ENCODE measurements at places on chromosomes 1 and 21.

DNA sequence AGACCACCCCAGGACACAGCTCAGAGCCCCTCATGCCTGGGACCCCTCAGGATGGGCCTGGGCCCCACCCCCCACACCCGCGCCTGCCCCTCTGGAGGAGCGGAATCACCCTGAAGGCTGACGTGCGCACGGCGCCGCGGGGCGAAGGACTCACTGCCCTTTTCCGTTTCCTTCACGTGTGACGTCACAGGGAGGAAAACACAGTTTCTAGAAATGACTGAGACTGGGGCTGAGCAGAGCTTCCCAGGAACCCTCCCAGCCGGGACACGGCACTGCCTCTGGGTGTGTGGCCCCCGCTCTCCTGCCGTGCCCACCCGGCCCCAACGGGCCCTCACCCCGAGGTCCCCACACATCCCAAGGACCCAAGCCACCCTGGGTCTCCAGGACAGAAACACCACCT is 5.4 kb upstream of the TNFRSF4 start:
- DNase-seq: no peak

- DNase-seq: no peak
Measured at GRCh38 chr1:108592030-108592759, 32.3 kb downstream of the EEIG2 start.

DNA sequence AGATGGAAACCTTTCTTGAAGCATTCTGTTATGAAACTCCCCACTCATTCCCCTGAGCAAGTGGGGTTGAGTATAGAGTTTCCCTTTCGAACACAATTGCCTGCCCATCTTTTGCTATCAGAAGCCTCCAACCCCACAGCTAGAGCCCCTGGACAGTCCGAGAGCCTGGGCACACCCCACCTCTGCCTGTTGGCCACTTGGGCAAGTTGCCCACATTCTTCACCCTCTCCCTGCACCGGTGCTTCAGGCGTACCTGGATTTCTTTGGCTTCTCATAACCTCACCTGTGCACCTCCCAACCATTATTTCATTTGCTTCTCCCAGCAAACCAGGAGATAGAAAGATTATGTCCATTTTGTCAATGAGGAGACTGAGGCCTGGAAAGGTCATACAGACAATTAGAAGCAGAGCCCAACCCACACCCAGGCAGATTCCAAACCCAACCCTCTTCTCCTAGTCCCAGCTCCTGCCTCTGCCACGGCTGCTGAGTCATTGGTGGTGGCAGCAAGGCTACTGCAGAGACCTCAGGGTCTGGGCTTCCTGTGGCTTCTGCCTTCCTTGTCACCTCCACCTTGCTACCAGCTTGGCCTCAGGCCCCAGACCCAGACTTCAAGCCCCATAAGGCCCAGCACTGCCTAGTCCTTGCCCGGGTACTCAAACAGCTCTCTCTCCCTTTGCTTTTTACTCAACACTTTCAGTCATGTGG is 118.7 kb upstream of the ZBTB40 start:
- no peak for DNase-seq

DNA sequence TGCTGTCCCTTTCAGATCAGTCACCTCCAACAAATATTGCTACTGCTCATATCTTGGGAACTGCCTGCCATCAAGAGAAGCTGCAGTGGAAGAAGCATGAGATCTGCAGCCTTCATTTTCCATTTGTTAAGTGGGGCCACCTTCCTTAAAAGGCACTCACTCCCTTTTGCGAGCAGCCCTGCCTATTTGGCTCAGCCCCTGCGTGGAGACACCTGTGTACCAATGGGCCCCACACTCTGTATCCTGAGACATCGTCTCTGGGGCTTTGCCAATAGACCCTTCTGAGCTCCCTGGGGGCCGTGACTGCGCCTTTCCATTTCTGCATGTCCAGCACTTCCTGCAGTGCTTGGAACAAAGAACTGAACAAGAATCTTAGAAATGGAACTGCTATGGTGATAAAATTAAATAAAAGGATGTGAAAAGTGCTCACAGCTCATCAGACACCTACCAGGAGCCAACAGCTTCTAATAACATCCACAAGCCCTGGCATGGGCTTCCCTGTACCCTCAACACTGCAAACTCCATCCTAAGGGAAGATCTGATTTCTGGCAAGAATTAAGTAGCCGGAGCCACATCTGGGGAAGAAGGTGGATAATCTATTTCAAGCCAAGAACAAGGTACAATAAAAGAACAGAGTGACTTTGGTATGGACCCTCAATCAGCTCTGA is 36.7 kb downstream of the PARP1 start:
- no peak for DNase-seq

DNA sequence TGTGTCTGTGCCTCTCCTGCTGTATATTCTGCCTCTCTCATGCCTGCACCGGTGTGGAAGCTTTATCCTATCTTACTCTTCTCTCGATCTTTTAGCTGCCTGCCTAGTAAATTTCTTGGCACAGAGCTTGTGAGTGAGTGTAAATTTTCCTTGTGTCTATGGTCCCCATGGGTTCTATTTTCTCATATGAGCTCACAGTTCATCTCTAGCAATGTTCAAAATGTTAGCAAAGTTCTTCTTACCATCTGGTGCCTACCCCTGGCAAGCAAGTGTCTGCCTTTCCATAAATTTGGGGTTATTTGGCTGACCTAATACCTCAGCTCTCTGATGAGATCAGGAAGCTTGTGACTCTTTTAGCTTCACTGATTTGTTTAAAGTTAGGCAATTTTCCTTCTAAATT is 572.1 kb upstream of the BRINP3 start:
- no peak for DNase-seq

DNA sequence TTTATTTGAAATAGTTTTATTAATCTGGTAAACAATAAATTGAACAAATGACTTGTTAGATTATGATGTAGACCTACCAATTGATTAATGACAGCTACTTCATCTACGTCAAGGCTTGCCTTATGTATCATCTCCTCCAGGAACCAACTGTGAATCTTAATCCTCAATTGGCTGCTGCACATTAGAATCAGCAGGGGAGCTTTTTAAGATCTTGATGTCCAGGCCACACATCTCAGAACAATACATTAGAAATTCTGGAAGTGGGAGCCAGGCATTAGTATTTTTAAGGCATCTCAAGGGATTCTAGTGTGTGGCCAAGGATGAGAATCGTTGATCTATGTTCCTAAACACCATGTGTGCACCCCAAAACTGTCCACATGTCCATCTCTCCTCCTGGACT is 52.0 kb upstream of the LYPLAL1 start:
- DNase-seq: no peak

DNA sequence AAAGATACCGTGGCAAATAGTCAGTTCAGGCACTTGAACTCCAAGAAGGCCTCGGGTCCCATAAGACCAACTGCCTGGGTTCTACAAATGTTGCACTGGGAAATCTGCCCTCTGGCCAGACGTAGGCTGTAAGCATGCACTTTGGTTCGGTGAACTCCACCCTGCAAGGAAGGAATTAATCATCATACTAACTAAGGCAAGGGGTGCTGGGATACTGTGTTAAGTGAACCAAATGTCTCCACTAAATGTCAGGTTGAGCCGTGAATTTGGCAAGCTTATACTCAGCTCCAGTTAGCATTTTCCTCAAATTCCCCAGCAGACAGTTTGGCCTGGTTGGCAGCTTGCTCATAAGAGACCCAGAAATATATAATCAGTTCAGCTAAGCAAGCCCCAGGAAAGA is 385.9 kb downstream of the GPATCH2 start:
- DNase-seq: no peak

DNA sequence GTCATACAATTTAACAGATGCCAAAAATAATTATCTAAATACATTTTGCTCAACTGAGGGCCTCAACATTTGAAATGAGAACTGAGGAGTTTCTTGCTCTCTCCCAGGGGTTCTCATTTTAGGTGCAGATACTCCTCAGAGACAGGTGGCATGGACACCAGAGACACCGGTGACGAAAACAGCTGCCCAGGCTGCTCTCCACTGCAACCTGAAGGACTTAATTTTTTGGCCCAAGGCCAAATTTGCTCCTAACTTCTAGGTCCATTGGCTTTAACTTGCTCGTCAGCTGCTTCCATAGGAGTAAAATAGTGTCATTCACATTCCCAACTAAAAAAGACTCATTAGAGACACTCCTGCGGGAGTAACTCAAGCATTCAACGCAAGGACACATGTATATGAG is 87.0 kb downstream of the NRIP1 start:
- DNase-seq: no peak

DNA sequence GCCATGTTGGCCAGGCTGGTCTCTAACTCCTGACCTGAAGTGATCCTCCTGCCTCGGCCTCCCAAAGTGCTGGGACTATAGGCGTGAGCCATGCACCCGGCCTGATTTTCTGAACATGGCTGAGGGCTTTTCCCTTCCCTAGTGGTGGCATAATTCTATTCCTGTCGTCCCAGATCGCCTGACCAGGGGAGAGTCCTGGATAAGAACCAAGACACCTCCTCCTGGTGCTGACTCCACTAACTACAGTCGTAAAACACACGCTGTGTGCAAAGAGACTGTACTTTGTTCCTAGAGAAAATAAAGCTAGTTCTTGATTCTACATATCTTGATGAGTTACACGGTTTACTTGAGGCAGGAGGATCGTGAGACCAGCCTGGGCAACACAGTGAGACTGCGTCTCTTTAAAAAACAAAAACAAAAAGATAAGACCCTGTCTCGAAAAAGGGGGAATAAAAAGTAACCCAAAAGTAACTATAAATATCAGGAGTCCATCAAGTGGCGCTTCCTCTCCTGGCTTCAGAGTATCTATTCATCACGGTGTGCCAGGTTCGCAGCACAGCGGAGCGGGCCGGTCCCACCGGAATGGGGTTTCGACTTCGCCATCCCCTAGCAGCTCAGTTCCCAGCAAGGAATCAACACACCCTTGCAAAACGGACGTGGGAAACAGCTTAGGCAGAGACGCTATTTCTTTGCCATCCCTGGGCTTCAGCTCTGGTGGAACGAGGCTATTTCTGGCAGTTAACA is 973 bp downstream of the SDF4 start:
- DNase-seq: no peak

DNA sequence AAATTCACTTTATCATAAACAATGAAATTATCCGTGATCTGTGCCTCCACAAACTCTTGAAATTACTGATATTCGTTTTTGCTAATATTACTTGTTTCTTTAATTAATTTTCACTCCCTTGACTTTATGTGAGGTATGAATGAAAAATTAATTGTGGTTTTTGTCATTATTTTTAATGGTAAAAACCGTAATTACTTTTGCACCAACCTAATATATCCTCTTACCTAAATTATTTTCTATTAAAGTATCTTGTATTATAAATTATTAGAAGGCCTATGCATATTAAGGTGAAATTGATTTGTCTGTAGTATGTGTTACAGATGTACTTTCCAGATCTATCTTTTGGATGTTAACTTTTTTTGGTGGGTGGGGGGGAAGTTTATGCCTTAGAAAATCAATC is 315.9 kb downstream of the KCTD3 start:
- no peak for DNase-seq

- DNase-seq: no peak
Measured at GRCh38 chr1:182617734-182618351, 13.7 kb upstream of the RGS16 start.

DNA sequence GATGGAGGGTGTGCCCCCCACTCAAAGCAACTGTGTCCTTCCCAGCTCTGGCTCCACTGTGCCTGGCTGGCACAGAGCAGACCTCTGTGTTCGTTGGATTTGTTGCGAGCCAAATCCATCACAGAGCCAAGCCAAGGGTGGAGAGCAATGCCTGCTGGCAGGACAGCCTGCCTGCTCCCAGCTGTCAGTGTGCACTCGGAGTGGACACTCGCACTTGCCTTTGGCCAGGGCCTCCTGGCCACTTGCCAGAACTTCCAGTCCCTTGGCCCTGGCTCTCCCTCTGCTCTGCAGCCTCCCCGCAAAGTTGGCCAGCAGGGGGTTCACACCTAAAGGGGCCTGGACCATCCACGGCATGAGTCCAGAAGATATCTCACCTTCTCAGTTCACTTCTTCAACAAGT is 16.4 kb downstream of the HEYL start:
- no peak for DNase-seq

DNA sequence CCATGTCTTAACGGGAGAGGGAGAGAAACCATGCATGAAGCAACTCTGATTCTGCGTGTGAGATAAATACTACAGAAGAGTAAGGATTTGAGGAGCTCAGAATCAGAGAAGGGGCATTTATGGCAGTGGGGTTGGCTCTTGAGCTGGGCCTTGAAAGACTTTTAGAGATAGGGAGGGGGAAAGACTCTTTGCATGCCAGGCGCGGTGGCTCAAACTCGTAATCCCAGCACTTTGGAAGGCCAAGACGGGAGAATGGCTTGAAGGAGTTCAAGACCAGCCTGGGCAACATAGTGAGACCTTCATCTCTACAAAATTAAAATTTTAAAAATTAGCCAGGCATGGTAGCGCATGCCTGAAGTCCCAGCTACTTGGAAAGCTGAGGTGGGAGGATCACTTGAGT is 672 bp downstream of the ARMH1 start:
- peak; percentile 25 for DNase-seq

DNA sequence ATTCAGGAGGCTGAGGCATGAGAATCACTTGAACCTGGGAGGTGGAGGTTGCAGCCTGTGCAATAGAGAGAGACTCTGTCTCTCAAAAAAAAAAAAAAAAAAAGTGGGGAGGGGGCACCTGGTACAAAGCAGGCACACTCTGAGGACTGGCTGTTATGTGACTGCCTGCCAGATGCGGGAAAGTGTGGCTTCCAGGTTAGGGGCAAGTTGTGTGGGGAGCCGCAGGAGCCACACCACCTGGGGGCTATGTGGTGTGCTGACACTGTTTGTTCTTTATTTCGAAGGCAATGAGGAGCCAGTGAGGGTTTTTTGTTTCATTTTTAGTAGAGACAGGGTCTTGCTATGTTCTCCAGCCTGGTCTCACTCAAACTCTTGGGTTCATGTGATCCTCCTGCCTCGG is 5.7 kb downstream of the THEMIS2 start:
- DNase-seq: no peak

- DNase-seq: no peak
Measured at GRCh38 chr1:20377516-20378270, 87.0 kb downstream of the VWA5B1 start.

DNA sequence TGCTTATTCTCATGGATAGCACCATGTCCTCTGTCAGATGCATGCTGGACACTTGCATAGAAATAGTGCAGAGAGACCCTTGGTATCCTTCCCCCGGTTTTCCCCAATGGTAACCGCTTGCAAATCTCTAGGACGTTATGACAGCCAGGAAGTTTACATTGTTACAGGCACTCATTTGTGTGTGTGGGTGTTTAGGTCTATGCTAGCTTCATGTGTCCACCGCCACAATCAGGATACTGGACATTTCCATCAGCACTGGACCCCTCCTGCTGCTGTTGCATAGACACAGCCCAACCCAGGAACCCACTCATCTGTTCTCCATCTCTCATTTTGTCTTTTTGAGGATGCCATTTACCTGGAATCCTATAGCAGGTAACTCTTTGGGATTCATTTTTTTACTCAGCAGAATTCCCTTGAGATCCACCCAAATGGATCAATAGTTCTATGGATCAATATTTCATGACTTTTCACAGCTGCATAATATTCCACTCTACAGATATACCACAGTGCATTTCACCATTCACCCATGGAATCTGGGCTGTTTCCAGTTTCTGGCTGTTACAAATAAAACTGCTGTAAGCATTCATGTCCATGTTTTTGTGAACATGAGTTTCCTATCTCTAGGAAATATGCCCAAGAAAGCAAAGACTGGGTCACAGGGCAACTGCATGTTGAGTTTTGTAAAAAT is 6.6 kb upstream of the WNT9A start:
- DNase-seq: no peak

Measured in breast epithelium (tissue), 4 donors.